ENCODE measurements at places on chromosomes 5 and 9.

GRCh38 chr9:98708933-98709911, at the start of gene GABBR2:
Gene GABBR2, minus strand, starts transcription at chr9:98708935. Its CDS starts 198 bp downstream, at chr9:98708737.
- no peak for DNase-seq

GRCh38 chr5:169350016-169350415, 49.1 kb upstream of the SLIT3 start:
- no peak for DNase-seq

DNA sequence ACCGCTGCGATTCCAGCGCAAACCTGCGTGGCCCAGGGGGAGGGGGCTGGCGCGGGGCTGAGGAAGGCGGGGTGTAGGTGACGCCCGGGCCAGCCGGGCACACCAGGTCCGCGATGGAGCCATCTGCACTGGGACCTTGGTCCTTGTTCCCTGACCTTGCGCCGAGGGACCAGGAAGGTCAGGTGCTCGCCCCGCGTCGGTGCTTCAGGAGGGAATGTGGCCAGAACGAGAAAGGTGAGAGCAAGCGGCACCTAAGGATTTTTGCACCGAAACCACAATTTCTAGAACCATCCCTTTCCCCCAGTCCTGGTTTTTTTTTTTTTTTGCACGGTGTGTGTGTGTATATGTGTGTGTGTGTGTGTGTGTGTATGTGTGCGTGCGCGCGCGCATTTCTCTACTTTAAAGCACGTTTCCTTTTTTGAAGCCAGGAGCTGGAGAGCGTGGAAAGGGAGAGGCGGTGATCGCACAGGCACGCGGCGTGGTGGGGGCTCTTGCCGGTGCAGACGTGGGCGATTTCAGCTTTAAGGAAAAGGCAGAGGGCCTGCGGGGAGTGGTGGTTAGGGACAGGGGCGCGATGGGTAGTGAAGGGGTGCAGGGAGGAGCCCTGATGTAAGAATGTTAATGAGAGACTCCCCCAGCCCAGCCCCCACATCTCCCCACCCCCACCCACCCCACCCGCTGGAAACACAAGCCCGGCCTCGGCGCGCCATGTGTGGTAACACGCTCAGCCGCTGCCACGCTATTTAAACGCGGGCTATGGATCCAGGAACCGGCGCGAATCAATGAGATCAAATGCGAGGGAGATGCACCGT, at the start of gene NPR3:
Gene NPR3 (plus strand): TSS at position 772 of the 812 bp plus-strand sequence. CDS start 456 bp downstream, outside the sequence.
- DNase-seq: no peak

- DNase-seq: peak; percentile 95
These were observed 13.3 kb downstream of the RPS14 start for GRCh38 chr5:150436141-150436680.

GRCh38 chr9:16071400-16071799, 518.6 kb downstream of the CCDC171 start:
- no peak for DNase-seq

- DNase-seq: no peak
These were observed 7.8 kb downstream of the JADE2 start for GRCh38 chr5:134533115-134533815.

GRCh38 chr5:79255786-79256557, 20.0 kb downstream of the JMY start:
- peak; percentile 17 for DNase-seq

GRCh38 chr9:107856633-107857032, 367.1 kb upstream of the KLF4 start:
- no peak for DNase-seq

DNA sequence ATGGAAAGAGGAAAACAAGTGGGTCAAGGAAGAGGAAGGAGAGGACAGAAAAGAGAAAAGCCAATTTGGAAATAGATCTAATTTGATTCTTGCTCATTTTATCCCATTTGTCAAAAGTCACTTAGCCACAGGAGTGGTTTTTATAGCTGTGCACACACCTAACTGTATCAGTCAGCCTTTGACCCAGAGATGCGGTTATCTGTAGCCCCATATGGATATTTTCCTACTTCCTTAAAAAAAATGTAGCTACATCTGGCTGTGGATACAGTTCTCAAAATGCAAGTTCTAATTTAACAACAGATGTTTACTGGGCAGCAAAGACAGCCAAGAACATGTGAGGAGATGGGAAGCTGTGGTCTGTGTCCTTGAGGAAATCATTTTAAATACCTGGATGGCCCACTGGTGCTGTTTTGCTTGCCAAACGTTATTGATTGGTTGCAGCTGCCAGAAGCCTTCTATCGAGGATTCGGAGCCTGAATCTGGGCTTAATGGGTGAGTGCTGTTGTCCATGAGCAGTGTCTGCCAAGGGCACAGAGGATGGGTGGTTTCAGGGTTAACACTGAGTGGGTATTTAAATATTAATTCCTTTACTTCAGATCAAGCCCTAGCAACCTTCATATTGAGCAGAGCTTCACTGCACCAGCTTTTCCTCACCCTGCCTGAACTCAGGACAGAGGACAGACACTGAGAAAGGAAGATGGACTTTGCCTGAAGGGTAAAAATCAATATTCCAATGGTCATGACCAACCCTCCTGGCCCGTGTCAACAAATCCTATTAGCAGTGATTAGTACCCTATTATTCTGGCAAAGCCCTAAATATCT, 92.2 kb downstream of the APBA1 start:
- DNase-seq: no peak

DNA sequence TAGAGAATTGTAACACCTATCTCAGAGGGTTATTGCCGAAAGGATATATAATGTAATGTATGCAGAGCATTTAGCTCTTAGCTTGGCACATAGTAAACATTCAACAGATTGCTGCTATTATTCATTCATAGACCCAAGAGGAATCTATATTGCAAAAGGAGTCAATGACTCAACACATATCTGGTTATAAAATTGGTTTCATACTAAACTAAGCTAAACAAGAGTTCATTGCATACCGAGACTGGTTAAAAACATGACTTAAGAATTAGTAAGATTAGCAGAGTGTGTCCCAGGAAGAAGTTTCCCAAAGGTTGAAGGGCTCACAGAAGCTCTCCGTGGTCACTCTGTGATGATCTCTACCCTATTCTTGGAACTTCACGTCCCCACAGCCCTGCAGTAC, 339.6 kb upstream of the CCNH start:
- no peak for DNase-seq

- DNase-seq: no peak
These were observed 56.7 kb upstream of the CTNNA1 start for GRCh38 chr5:138696501-138696900.

- no peak for DNase-seq
These were observed 52.6 kb downstream of the RAI14 start for GRCh38 chr5:34708777-34709176.

All from stimulated activated CD4-positive, alpha-beta T cell treated with anti-CD3 and anti-CD28 coated beads, Interleukin-4, amount 100 ng/mL, for 24 hours (primary cell).